ENCODE measurements at places on chromosomes 6 and 20. TPM values are rescaled to one million over a fixed set of nuclear protein-coding genes. Genes with fewer than 3 reads are reported as not detected.

The GPX5 gene
- not detected for total RNA-seq

- no peak for DNase-seq
These were observed 4.2 kb upstream of the EYA4 start for GRCh38 chr6:133236932-133237331.

GRCh38 chr6:127451388-127451787 lies 7.8 kb downstream of the KIAA0408 start:
- no peak for DNase-seq

The RBM24 gene
- total RNA-seq = 1.4 TPM

DNA sequence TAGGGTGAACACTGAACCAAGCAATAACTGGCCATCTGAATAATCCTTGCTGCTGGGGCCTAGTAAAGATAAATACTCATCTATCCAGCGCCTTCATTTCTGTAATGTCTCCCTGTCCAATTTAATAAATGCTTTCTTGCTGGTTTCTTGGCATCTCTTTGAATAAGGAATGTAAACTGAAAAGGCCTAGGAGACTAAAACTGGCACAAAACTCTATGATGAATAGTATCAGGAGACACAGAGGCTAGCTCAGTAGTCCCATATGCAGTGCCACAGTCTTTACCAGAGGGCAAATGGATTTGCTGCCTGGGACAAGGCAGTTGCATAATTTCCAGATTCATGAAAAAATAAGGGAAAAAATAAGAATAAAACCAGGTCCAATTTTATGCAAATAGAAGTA lies 324.4 kb downstream of the CENPW start:
- DNase-seq = no peak

DNA sequence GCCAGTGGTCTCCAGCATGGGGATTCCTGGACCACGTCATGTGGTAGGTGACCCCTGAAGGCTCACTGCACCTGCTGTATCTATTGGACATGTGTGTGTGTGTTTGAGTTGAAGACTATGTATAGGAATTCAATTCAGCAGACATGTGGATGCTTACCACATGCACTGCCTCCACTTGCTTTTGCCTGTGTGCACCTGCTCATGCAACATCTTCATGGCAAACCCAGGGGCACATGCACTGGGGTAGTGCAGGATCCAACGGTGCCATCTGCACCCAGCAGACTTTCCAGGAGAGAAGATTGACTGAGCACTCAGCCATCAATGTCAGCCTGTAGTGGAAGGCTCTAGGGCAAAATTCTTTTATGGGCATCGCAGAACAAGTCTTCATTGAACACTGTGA lies 299.4 kb downstream of the CDH26 start:
- no peak for DNase-seq

The HSPA12B gene
- total RNA-seq = 0.04 TPM

The TUBB1 gene
- not detected for total RNA-seq

DNA sequence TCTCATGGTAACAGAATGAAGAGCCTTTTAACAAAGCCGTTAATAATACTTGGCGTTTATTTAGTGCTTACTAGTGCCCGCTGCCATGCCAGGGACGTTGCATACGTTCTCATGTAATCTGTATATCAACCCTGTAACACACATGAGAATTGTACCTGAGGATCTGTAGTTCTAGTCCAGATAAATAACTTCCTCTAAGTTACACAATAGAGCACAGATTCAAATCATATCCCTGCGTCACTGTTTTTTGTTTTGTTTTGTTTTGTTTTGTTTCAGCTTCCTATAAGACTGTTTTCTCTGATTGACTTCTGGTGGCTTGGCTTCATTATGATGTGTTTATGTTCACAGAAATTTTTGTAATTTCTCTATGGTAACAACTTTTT lies 553 bp downstream of the ZSCAN16 start:
- DNase-seq = no peak

GRCh38 chr20:14637441-14637840 lies 300.0 kb upstream of the FLRT3 start:
- no peak for DNase-seq

DNA sequence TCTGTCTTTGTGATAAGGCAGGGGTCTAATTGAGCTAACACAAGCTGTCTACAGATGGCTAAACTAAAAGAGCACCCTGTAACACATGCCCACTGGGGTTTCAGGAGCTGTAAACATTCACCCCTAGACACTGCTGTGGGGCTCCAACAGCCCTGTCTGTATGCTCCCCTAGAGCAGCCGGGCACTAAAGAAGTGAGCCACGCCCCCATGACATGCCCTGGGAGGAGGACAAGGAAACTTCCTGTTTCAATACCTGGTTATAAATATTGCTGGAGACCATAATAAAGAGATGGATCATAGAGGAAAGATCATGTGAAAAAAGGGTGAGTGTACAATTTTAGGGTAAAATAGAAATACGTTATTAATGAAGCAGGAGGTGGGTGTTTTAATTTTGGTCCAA lies 667.7 kb upstream of the AGPAT4 start:
- no peak for DNase-seq

The LRRC73 gene
- 0.37 TPM for total RNA-seq

DNA sequence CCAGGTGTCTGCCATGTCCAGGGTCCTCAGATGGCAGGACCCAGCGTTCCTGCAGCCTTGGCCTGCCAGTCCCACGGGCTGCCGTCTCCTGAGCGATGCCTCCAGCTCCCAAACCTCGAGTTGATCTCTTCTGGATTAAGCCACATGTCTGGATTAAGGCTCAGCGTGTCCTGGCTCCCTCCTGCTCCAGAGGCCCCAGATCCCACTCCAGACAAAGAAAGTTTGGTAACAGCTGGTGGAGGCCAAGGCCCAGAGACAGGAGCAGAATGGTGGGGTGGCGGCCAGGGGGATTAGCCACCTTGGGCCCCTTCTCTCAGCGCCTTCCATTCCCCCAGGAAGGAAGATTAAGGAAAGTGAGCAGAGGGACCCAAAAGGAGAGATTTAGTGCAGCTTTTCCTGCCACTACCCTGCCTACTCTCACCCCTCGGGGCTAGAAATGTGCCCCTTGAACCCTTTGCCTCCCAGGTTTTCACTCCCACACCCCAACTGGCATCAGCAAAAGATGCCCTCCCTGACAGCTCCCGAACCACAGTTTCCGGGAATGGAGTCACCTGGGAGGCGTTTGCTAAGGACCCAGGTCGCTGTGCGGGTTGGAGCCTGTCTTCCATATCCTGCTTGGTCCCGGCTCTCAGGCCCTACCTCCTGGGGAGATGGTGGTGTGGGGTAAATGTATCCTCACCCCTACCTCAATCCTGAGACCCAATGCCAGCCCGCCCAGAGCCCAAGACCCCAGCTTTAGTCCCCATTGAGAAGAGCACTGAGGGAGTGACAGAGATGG lies 6.9 kb downstream of the SPDEF start:
- DNase-seq = no peak

The BPIFA1 gene
- total RNA-seq = not detected

The CST2 gene
- not detected for total RNA-seq

- no peak for DNase-seq
These were observed 13.4 kb downstream of the AIG1 start for GRCh38 chr6:143074101-143074500.

DNA sequence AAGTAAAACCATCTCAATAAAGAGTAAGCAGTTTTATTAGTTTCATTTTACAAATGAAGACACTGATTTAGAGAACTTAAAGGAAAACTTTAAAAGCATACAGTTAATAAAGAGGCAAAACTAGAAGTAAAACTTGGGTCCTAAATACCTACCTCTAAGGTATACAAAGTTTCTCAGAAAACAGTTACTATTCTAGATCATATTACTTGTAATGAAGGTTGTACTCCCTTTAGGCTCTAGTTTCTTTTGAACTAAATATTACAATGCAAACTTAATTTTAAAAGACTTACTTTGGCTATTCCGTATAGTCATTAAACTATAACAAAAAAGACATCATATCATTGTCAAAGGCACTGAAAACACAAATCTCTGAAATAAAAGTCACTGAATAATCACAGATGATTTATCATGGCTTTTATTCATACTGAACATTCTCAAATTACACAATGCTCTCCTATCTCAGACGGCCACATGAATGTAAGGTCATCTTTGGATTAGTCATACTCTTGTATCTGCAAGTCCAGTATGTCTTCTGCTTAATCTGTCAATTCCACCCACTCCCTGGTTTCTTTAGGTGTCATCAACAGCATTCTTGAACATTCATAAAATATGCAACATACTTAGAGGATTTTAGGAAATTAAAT lies 361.6 kb upstream of the RUNX2 start:
- peak; percentile 88 for DNase-seq

DNA sequence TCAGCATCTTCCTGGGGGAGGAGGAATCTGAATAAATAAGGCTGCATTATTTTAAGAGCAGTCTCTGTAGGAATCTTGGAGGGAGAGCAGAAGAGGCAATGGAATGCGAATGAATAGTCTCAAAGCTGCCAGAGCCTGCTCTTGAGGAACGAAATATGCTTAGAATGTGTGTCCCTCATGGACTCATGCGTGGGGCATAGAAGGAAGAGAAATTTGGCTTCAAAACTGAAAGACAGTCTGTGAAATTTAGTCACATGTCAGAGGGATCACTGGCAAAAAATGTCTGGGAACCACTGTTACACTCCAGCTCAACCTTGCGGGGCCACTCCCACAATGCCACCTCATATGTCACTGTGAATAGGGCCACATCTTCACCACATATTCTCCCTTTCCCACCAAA lies 95.5 kb downstream of the GJA10 start:
- no peak for DNase-seq

- DNase-seq = no peak
These were observed 71.4 kb upstream of the CST7 start for GRCh38 chr20:24877652-24878051.

DNA sequence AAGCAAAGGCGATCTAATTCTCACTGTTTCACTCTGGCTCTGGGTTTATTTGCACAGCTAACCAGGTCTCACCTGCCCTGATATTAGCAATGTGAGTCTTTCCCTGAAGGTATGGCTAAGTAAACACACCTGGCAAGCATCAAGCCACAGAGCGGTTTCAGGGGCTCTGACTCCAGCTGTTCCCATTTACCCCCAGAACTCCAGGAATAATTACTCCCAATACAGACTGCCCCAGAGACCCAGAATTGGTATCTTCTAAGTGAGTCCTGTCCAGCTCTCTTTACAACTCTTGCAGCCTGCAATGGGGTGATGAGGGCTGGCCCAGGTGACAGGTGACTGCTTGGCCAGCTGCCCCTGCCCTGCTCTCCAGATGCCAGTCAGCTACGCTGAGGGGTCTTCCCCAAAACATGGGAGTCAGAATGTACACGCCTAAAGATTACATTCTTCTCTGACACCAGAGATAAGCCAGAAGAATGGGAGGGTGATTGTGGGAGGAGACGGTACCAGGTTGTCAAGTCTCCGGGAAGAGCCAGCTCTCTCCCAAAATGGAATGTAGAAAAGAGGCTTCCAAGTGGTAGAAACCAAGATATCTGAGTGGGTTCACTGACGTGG lies 4.9 kb upstream of the LRRN4 start:
- DNase-seq = no peak

DNA sequence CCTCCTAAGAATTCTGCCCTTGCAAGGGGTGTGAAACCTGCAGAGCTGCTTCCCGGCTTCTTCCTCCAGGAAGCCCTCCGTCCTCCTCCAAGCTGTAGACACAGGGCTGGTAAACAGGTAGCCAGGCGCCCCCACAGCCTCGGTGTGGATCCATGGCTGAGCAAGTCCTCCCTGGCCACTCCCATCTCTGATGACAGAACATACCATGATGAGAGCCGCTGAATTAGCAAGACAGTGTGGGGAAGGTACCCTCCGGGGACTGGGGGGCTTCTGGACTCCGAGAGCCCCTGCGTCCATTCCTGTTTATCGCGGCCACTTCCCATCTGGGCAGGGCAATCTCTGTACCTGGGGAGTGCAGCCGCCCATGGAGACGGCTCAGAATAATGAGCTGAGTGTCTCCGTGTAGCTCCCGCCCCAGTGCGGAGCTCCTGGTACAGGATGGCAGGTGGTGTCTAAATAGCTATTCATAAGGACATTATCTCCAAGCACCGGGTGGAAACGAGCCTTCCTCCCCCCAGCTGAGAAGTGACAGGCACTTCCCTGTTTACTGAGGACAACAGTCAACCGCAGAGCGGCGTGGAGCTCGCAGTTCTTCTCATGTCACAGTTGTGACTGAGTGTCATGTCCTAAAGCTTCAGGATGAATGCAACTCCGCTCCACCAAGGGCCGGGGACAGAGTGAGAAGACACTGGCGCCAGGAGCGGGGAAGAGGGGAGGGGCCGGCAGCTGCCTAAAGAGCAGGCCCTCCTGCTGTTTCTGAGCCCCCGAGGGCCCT lies 22.7 kb upstream of the NTSR1 start:
- DNase-seq = no peak

The NQO2 gene
- 17.6 TPM for total RNA-seq

The LEMD2 gene
- total RNA-seq = 56.5 TPM

GRCh38 chr6:110472739-110473138 lies 3.7 kb downstream of the SLC22A16 start:
- no peak for DNase-seq

The SLC24A3 gene
- total RNA-seq = 0.25 TPM

GRCh38 chr6:1516742-1517520 lies 92.8 kb upstream of the FOXC1 start:
- DNase-seq = no peak

- DNase-seq = no peak
These were observed 97.1 kb upstream of the CEP85L start for GRCh38 chr6:118748311-118749062.

The KCNK16 gene
- total RNA-seq = not detected

- no peak for DNase-seq
These were observed 83.5 kb downstream of the ADGRG6 start for GRCh38 chr6:142385352-142385751.

The C6orf15 gene
- 0.68 TPM for total RNA-seq

GRCh38 chr6:13404228-13404891 lies 76.0 kb upstream of the TBC1D7 start:
- peak; percentile 43 for DNase-seq

DNA sequence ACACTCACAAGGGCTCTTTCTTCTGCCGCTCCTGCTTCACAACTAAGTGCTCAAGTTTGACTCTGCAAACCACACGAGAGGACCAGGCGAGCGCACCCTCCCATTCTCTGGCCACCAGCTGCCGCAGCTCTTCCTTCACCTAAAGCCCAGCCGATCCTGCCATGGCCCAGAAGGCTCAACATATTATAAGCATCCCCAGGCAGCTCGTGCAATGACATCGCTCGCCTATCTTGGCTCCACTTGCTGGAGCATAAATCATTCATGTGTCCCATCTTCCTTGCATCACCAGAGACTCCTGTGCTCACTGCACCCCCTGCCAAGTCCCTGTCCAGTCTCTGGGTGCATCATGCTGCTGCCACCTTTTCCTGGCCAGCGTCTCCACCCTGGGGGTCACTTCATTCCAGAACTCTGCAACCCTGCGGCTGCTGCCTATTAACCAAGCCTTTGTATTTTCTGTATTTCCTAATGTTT lies 59.0 kb downstream of the PSMG4 start:
- no peak for DNase-seq

The RWDD2A gene
- 1.1 TPM for total RNA-seq

Measured in foreskin keratinocyte (primary cell).